ENCODE measurements at places on chromosomes 5 and 9. TPM values are rescaled to one million over a fixed set of nuclear protein-coding genes. Genes with fewer than 3 reads are reported as not detected.

GRCh38 chr5:132883261-132883834, 9.9 kb downstream of the LEAP2 start:
- H3K27ac ChIP-seq: no peak overlapping the region
- no peak overlapping the region for H3K4me3 ChIP-seq
- no peaks in the 10 kb centered on the region for H3K4me1 ChIP-seq
- DNase-seq: no peak

GRCh38 chr9:104779334-104779733, 15.4 kb downstream of the NIPSNAP3B start:
- no peak overlapping the region for H3K4me3 ChIP-seq
- no peaks in the 10 kb centered on the region for H3K4me1 ChIP-seq
- no peak overlapping the region for H3K27ac ChIP-seq
- no peak for DNase-seq

Gene C9
- not detected for total RNA-seq

- DNase-seq: no peak
- H3K27ac ChIP-seq: no peak overlapping the region
- no peak overlapping the region for H3K4me3 ChIP-seq
- no peaks in the 10 kb centered on the region for H3K36me3 ChIP-seq
- H3K4me1 ChIP-seq: no peaks in the 10 kb centered on the region
- H3K27me3 ChIP-seq: no peaks in the 10 kb centered on the region
Observed at GRCh38 chr5:78109891-78110324, 184.6 kb downstream of the AP3B1 start.

DNA sequence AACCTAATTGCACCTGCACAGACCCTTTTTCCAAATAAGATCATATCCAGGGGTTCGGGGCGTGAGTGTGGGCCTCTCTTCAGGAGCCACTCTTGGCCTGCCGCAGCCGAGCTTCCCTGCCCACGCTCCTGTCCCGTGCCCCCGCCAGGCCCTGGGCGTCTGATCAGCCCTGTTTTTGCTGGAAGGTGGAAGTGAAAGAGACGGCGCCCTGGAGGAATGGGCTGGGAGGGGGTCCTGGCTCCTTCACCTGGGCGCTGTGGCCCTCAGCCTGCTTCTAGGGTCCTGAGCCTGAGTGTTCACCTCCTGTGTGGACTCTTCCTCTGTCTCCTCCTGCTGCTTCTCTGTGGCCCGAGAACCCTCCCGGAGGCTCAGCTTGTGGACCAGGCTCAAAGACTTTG, 11.2 kb upstream of the COL5A1 start:
- no peak overlapping the region for H3K27ac ChIP-seq
- no peaks in the 10 kb centered on the region for H3K36me3 ChIP-seq
- no peaks in the 10 kb centered on the region for H3K27me3 ChIP-seq
- DNase-seq: peak; percentile 9
- H3K4me3 ChIP-seq: no peak overlapping the region

- DNase-seq: no peak
- no peaks in the 10 kb centered on the region for H3K36me3 ChIP-seq
- no peak overlapping the region for H3K4me3 ChIP-seq
- H3K27me3 ChIP-seq: no peaks in the 10 kb centered on the region
- no peak overlapping the region for H3K27ac ChIP-seq
Observed at GRCh38 chr5:112951124-112951702, 25.4 kb upstream of the DCP2 start.

DNA sequence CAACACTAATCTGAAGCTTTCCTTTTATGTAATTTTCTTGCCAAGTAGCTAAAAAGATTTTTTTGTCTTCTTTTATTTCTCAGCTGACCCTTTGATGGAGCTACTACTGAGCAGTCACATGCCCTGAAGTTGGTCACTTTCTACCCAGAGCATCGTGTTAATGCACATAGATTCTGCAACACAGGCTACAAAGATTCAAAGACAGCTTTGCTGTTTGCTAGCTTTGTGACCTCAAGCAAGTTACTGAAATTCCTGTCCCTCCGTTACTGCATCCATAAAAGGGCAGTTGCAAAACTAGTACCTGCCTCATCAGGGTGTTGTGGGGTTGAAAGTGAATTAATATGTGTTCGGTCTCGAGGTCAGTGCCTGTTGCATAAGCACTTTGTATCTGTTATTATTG, 179.9 kb downstream of the GAS1 start:
- H3K27ac ChIP-seq: no peak overlapping the region
- no peak overlapping the region for H3K4me3 ChIP-seq
- no peaks in the 10 kb centered on the region for H3K4me1 ChIP-seq
- H3K36me3 ChIP-seq: no peaks in the 10 kb centered on the region
- DNase-seq: no peak
- no peaks in the 10 kb centered on the region for H3K27me3 ChIP-seq

Gene SLC1A3
- 33.3 TPM for total RNA-seq

Gene CFAP90
- total RNA-seq: 0.72 TPM
